ENCODE measurements at places on chromosomes 3 and 15.

GRCh38 chr3:78804251-78805037 lies 963.4 kb downstream of the ROBO1 start:
- no peak for DNase-seq

GRCh38 chr3:43055393-43055792 lies 50.5 kb downstream of the POMGNT2 start:
- no peak for DNase-seq

DNA sequence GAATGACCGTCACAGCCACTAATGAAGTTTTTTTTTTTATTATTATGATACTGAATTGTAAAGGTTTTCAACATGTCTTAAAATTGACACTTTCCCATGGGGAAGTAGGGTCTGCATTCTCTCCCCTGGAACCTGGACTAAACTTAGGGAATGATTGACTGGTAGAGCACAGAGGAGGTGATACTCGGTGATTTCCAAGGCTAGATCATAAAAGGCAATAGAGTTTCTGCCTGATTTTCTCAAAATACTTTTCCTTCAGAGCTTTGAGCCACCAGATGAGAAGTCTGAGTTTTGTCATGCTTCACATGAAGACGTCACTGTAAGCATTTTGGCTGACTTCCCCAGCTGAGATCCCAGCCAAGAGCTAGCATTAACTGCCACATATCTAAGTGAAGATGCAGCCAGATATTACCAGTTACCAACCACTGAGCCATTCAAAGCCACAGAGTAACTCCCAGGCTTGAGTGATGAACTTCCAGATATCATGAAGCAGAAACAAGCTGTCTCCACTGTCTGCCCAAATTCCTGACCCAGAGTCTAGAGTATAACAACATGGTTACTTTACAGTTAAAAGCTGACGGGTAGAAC lies 105.8 kb downstream of the LSAMP start:
- no peak for DNase-seq

DNA sequence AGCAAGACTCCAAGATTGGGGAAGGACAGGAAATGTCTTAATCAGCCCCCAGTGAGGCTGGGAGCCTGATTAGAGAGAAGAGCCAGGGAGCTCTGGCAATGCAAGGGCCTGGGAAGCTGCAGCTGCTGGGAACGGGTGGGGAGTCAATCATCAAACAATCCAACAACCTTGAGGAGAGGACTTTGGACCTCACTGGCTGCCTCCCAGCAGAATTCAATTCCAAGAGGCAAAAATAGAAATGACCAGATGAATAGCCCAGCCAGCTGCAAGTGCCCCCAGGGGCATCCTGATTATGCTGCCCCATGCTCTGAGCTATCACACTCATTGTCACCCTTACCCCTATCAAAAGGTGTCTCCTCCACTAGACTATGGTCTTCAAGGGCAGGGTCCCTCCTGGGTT lies 6.1 kb upstream of the HOMER2 start:
- DNase-seq = no peak

DNA sequence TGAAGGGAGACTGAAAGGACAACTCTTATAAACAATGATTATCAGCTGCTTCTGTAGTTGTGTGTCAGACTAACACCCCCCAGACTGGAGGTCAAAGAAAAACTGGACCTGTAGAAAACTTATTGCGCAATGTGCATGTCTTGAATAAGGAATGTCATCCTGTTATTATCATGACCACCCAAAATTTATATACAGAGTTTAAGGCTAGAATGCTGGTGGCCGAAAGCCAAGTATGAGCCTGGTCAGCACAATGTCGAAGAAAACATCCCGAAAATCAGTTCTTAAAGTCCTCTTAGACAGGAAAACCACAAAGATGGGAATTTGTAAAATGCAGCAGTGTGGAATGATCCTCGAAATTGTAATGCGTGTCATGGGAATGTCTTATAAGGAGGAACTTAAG lies 29.3 kb downstream of the RFTN1 start:
- no peak for DNase-seq

GRCh38 chr15:67143646-67144045 lies 78.2 kb downstream of the SMAD3 start:
- DNase-seq = no peak

DNA sequence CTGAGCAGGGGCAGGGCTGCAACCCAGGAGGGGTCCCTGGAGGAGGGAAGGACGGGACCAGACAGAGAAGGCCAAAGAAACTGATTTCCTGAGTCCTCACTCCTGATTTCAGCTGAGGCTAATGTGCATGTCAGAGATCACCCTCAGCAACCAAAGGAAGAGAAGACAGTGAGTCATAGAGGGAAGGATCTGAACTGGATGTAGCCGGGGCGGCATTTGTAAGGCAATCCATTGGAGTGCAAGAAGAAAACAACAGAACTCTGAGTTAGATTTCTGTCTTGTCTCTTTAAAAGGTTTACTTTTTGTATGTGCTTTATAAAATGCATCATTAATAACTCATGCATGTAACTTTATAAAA lies 105.3 kb upstream of the AGBL1 start:
- no peak for DNase-seq

DNA sequence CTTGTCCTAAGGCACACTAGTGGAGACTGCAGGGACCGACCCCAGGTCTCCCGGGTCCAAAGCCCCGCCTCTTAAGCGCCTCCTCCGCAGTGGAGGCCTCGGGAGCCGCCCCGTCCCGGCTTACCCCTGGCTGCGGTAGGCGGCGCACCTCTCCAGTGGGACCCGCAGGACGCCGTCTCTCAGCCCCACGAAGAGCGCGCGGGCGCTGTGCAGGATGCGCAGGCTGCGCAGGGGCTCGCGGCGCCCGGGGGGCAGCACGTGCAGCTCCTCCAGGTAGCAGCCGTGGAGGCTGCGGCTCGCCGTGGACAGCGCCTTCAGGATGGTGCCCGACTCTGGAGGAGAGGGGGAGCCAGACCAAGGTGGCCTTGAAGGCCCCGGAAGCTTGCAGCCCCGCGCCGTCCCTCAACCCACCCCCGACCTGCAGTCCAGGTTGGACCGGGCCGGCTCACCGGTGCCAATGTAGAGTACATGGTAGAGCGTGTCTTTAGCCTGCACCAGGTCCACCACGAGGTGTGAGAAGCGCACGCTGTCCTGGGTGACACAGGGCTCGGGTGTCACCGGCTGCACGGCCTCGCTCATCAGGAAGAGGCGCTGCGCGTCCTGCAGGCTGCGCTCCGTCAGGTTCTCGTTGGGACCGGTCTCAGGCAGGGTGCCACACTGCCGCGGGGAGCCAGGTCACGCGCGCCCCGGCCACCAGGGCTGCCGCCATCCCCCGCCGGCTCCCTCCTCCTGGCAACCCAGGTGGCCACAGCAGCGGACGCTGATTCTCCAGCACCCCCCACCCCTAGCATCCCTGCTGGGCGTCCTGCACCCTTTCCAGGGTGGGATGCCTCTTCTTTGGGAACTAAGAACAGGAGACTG lies 105.5 kb downstream of the SEMA5B start:
- no peak for DNase-seq

GRCh38 chr15:43376017-43376705 lies 5.3 kb downstream of the TUBGCP4 start:
- DNase-seq = peak; percentile 9

GRCh38 chr3:141078200-141078599 lies 27.1 kb downstream of the SPSB4 start:
- no peak for DNase-seq

- no peak for DNase-seq
Measured at GRCh38 chr15:90338532-90338931, 13.6 kb upstream of the ZNF774 start.

GRCh38 chr15:88181613-88182012 lies 74.9 kb downstream of the NTRK3 start:
- no peak for DNase-seq

DNA sequence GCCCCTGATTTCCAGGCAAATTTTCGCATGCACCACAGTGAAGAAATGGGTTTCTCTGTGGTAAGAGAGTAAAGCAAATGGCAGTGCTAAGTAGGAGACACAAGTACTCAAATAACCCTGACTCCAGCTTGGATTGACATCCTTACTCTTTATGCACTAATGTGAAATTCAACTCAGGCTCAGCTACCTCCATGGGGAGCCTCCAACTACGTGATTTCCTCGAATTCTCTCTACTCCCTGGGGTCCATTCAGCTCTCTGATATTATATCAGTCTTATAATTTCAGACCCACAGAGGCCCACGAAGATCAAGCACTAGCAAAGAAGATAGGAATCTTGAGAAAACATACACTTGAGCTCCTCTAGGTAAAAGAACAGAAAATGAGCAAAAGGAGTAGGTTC lies 407.6 kb upstream of the CCDC54 start:
- DNase-seq = no peak

Data from activated T-cell treated with anti-CD3 and anti-CD28 coated beads for 1 hour (primary cell).